ENCODE measurements at places on chromosomes 6 and 20.

- no peak for DNase-seq
Measured at GRCh38 chr20:58765780-58766179, 73.2 kb downstream of the NPEPL1 start.

DNA sequence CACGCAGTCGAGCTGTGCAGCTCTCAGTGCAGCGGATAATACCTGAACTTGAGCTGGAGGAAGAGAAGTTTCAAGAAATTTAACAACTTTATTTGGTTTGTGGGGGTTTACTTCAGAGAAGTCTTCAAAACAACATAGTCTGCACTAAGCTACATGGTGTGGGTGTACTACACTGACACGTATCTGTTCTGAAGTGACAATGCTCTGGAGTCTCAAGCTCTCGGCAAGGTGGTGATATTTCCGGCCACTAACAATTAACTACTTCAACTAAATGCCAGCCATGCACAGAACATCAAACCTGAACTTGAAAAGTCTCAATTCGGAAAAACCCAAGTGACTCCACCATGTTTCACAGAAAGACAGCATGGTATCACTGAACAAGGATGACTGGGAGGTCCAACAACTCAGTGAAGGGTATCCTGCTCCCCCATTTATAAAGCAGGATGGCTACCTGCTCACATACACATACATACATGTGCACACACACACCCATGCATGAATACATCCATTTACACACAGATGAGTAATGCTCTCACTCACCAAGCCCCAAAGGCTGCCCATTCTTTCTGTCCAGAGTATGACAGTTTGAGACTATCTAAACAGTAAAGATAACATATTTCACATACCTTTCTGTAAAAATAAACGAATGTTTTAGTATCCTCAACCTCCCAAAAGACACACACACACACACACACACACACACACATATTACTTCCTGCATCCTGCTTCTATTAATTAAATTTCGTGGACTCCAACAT is 15.4 kb upstream of the ANKRD60 start:
- DNase-seq, result no peak

GRCh38 chr6:4370066-4370465 is 234.7 kb upstream of the ECI2 start:
- DNase-seq, result no peak

- DNase-seq, result no peak
Measured at GRCh38 chr6:138673346-138674014, 100.1 kb upstream of the CCDC28A start.

DNA sequence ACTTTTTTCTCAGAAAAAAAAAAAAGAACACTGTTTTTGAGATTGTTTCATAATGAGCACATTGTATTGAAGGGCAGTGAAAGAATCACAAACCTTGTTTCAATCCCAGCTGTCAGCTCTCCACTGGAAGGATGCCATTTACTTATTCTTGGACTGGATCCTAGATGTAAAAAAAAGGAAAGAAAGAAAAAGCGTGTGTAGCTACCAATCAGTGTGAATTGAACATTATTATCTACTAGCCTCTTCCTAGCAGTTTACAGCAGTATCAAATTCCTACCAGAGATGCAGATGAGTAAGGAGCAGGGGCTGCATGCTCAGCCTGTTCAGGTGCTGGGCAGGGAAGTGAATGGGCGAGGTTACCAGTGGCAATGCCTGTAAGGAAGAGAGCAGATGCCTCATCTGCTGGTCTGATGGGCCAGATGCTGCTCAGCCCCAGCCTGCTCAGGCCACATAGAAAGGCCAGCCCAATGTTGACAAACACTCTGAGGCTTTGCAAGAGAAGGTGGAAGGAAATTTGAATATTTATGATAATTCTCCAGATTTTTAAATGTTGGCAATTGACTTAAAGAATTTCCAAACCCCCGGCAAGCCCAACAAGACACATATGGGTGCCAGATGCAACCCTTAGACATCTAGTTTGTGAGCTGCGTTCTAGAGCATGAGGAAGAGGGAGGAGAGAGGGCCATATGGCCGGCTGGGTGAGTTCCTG is 189.5 kb downstream of the IBTK start:
- DNase-seq, result no peak

GRCh38 chr6:162970246-162970645 is 242.5 kb downstream of the PACRG start:
- DNase-seq, result no peak

All from stimulated activated CD4-positive, alpha-beta T cell treated with anti-CD3 and anti-CD28 coated beads, Interleukin-2, amount 100 ng/mL, for 4 hours (primary cell).